Central memory CD4-positive, alpha-beta T cell (primary cell): ENCODE measurements at places on chromosomes 7 and 10.

DNA sequence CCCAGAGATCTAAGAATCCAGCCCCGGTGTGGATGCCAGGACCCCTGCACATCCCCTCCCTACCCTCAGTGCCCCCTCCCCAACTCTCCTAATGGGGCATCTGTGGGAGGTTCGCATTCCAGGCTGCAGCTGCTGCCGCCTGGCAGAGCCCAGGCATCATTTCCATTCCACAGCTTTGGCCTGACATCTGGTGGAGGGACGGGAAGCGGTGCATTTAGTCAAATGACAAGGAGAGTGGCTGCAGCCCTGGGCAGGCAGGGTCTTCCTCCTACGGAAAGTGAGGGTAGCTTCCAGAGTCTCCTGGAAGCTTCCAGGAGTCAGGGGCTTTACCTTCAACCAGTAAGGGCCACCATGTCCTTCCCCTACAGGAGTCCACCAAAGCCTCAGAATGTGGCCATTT lies 30.8 kb downstream of the PRLHR start:
- no peak for DNase-seq

- DNase-seq = no peak
Measured at GRCh38 chr7:142690554-142691182, 58.6 kb upstream of the PRSS1 start.

DNA sequence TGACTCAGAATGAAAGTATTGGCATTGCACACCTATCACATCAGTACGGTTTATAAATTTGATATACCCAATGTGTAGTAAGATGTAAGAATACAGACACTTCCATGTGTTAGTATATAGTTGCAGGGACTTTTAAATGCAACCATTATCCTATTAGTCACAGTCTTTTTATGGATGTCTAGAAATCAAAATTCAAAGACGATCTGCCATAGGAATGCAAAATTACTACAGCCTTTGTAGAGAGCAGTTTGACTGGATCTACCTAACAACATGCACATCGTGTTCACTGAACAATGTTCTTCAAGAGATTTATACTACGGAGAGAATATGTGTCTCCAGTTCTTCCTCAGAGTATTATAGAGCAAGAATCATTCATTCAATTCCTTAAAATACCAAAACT lies 317.3 kb upstream of the HGF start:
- no peak for DNase-seq

- no peak for DNase-seq
Measured at GRCh38 chr10:25083546-25084111, 67.2 kb downstream of the THNSL1 start.

- DNase-seq = no peak
Measured at GRCh38 chr10:51861051-51861450, 161.7 kb upstream of the CSTF2T start.

DNA sequence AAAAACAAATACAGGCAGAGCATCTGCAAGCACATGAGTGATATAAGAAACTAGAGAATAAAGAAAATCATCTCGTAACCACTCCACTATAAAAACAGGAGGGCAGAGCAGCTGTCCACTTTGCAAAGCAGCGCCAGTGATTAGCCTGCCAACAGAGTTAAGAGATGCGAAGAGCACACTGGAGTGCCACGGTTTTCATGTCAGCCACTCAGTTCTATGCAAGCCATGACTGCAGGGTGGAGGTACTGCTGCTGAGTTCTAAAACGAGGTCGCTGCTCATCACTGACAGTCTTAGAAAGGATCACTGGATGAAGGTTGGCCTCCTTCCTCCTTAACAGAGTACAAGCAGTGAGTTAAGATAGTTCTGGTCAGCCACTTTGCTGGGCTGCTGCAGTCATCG lies 58.5 kb downstream of the FGFR2 start:
- no peak for DNase-seq

DNA sequence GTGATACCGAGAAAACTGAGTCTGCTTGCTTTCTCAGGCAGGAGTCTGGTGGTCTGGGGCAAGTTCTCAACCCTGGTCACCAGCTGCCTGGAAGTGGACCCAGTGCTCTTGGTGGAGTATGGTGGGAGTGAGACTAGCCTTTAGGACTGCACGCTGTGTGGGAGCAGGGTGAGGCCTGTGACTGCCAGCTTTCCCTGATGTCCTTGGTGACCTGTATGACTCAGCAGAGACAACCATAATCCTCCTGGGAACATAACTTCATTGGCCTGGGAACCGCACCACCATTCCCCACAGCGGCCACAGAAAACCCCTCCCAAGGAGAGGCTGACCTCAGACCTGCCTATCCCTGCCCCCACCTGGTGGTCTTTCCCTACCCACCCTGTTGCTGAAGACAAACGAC lies 139.5 kb upstream of the CHRM2 start:
- DNase-seq = no peak

DNA sequence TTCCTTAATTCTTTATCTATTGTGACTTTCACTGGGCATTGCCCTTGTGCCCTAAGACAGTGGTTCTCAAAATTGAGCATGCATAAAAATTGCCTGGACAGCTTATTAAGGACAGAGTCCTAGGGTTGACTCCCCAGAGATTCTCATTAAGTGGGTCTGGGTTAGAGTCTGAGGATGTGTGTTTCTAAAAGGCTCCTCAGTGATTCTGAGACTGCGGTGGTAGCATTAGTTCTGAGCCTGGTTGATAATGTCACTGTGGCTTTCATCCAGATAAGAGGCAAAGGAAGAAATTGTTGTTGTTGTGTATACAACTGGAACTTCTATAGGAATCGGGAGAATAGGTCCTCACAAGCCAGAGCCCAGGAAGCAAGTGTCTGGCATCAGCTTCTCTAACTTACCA lies 1.3 kb downstream of the IFIT2 start:
- DNase-seq = no peak

- no peak for DNase-seq
Measured at GRCh38 chr7:85183296-85183695, 3.6 kb downstream of the SEMA3D start.

- DNase-seq = no peak
Measured at GRCh38 chr10:663831-664251, 25.6 kb downstream of the DIP2C start.

GRCh38 chr7:81003326-81003725 lies 84.5 kb upstream of the SEMA3C start:
- DNase-seq = no peak

GRCh38 chr7:90709501-90710465 lies 113.7 kb downstream of the CDK14 start:
- DNase-seq = no peak

- DNase-seq = peak; percentile 23
Measured at GRCh38 chr10:5094265-5095205, at the start of gene AKR1C3. Gene AKR1C3 (plus strand): TSS chr10:5094414. CDS start chr10:5094445, 31 bp downstream.

GRCh38 chr7:7214398-7215347 lies 32.3 kb downstream of the C1GALT1 start:
- no peak for DNase-seq

- DNase-seq = no peak
Measured at GRCh38 chr10:11483201-11484148, 128.0 kb downstream of the USP6NL start.

GRCh38 chr10:102280397-102281101 lies 35.2 kb downstream of the GBF1 start:
- DNase-seq = no peak

- DNase-seq = no peak
Measured at GRCh38 chr10:71899665-71900412, 48.8 kb upstream of the PSAP start.

GRCh38 chr10:68543004-68543918 lies 15.9 kb upstream of the SLC25A16 start:
- no peak for DNase-seq

DNA sequence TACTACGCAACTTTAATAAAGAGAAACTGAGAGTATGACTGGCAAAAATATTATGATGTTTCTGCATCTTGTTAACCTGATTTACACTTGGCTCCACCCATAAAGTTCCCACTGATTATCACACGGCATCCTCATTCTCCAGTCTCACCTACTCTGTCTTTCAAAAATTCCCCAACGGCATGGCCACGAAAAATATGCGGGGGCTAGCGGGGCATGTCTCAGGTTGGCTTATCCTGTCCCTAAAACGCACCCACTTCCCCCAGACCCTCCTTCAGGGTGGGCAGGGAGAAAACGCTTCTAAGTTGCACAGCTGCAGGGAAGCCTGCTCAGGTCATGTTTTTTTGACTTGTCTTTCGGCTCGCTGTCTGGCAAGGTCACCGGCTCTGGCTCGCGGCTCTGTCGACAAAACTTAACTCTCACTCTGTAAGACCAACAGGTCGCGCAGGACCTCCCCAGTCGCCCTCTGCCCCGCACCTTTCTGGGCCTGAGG lies 3.8 kb downstream of the CDK6 start:
- no peak for DNase-seq

GRCh38 chr7:130893441-130893894 lies 159.5 kb upstream of the KLF14 start:
- DNase-seq = peak; percentile 23

GRCh38 chr10:125057158-125058001 lies 103.0 kb downstream of the CTBP2 start:
- no peak for DNase-seq

- peak; percentile 41 for DNase-seq
Measured at GRCh38 chr7:28151965-28152364, 28.6 kb downstream of the JAZF1 start.
